ENCODE measurements at places on chromosomes 3 and 15.
A peak's percentile ranks its signal among the peaks of the same experiment; 100 is the strongest.

- no peak for DNase-seq
These were observed 69.8 kb downstream of the SQOR start for GRCh38 chr15:45704329-45705249.

- DNase-seq = no peak
These were observed 148.6 kb upstream of the STRIT1 start for GRCh38 chr3:155442072-155442471.

GRCh38 chr3:139978966-139979365 lies 44.0 kb downstream of the CLSTN2 start:
- no peak for DNase-seq

DNA sequence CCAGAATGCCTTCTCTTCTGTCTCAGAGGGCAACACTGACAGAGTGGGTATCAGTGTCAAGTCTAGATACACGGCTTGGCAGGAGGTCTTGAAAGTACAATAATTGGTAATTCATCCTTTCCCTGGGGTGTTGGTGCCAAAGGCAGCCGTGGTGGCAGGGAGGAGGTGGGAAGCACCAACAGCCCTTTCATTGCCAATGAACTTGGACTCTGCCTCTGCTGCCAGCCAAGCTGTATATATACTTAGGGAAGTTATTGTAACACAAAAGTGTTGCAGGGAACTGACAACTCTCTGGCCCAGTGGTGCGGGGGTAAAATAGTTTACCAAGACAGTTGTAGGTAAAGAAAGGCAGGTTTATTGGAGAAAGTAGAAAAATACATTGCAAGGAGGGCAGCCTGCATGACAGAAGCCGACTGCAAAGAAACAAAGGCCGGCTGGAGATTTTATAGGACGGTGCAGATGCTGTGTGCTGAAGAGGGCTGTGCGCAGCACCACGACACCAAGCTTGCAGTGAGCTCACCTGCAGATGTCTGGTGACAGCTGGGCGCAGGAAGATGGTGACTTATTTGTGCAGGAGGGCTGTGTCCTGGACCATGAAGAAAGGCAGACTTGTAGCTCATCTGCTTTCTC lies 4.0 kb upstream of the FAM3D start:
- peak; percentile 63 for DNase-seq

DNA sequence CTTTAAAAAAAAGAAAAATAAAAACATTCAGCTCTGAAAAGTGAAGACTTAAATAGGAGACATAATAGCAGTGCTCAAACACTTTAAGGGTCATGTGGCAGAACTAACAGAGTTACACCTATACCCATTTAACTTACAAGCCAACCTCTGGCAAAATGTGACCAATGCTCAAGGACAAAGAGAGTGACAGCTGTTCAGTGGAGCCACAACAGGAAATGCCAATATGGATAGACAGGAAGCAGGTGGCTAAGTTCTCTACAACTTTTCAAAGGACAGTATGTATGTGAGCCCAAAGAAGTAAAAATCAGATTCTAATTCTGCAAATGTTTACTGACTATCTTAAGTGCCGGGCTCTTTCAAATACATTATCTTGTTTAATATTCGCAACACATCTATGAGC lies 3.4 kb downstream of the TMCC1 start:
- DNase-seq = peak; percentile 52

DNA sequence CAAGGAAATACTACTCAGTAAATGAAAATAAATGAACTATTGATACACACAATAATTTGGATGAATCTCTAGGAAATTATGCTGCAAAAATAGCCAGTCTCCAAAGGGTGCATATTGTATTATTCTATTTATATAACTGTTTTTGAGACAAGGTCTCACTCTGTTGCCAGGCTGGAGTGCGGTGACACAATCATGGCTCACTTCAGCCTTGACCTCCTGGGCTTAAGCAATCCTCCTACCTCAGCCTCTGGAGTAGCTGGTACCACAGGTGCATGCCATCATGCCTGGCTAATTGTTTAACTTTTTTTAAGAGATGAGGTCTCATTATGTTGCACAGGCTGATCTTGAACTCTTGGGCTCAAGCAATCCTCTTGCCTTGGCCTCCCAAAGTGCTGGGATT lies 12.5 kb downstream of the KLHDC8B start:
- no peak for DNase-seq

- no peak for DNase-seq
These were observed 20.9 kb upstream of the LARS2 start for GRCh38 chr3:45367453-45367871.

- DNase-seq = no peak
These were observed 13.5 kb upstream of the TIPIN start for GRCh38 chr15:66369773-66370651.

GRCh38 chr3:78761126-78761525 lies 1006.7 kb downstream of the ROBO1 start:
- DNase-seq = no peak

DNA sequence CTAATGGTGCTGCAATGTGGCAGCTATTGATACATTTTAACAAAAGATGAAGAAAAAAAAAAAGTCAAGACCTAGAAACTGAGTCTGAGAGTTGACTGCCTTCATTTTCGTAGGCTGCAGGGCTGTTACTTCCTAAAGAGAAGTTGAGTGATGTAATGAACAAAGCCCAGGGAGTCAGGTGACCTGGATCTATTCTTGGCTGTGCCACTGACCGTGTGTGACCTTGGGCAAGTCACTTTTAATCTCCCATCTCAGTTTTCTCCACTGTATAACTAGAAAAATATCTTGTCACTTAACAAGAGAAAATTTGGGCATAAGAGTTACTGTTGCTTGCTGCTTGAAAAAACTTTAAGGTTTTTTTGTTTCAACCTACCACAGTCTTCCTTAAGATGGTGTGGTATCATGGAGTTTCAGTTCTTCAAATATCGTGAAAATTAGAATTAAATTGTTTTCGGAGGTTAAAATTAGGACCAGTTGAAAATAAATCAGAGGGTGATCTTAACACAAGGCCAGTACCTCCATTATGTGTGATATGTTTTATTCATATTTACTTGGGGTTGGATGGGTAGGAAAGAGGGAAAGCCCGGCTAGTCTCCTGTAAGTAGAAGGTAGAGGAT lies 5.8 kb downstream of the FMN1 start:
- DNase-seq = no peak

GRCh38 chr3:79139395-79140068 lies 628.3 kb downstream of the ROBO1 start:
- DNase-seq = peak; percentile 97

DNA sequence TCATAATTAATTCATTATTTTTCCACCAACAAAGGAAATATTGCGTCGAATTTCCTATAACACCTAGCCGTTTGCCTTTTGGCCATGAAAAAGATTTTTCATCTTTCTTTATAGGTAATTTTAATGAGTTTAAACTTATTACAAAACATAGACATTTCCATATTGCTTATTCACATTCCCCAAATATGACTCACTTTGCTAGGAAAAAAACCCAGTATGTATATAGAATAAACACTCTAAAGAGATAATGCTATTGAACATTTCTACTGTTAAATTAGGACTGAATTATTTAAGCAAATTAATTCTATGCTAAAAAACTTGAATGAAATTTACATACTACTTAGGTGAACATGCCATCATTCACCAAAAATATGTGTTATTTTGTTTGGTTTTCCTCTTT lies 16.2 kb downstream of the ZPLD1 start:
- DNase-seq = no peak

- no peak for DNase-seq
These were observed 80.9 kb upstream of the DCBLD2 start for GRCh38 chr3:98982351-98982750.

GRCh38 chr3:171428321-171428787 lies 31.9 kb downstream of the TNIK start:
- no peak for DNase-seq

DNA sequence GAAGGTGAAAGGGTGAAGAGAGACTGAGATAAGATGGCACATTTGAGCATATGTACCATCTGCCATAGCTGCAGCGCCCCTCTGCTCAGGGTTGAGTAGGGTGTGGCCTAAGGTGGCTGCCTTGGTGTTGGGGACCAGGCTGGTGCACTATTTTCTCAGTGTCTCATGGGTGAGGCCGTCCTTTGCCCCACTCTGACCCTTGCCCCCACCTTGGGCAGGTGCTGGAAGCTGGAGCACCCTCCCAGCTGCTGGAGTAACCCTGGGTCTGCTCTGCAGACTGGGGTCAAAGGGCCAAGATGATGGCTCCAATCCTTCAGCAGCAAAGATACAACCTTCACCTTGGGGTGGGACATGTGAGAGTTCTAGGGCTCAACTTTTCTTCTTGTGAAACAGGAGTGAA lies 69.2 kb downstream of the DAPK2 start:
- no peak for DNase-seq

- DNase-seq = no peak
These were observed 11.5 kb upstream of the MB21D2 start for GRCh38 chr3:192929146-192929545.

DNA sequence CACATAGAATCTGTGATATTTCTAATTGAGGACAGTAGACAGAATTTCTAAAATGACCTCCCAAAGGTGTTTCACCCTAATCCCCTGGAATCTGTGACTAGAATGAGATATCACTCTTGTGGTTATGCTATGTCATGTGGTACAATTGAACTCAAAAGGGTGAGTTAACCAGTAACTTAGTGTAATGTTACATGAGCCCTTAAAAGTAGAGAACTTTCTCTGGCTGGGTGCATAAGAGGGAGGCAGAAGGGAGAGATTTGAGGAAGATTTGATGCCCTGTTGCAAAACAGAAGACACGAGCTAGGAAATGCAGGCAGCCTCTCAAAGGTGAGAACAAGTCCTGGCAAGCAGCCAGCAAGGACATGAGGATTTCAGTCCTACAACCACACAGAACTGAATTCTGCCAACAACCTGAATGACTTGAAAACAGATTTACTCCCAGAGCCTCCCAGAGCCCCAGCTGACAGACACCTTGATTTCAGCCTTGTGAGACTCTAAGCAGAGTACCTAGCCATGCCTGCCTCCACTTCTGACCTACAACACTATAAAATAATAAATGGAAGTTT lies 160.3 kb downstream of the MTHFS start:
- no peak for DNase-seq

GRCh38 chr3:61724801-61725200 lies 163.4 kb downstream of the PTPRG start:
- no peak for DNase-seq

DNA sequence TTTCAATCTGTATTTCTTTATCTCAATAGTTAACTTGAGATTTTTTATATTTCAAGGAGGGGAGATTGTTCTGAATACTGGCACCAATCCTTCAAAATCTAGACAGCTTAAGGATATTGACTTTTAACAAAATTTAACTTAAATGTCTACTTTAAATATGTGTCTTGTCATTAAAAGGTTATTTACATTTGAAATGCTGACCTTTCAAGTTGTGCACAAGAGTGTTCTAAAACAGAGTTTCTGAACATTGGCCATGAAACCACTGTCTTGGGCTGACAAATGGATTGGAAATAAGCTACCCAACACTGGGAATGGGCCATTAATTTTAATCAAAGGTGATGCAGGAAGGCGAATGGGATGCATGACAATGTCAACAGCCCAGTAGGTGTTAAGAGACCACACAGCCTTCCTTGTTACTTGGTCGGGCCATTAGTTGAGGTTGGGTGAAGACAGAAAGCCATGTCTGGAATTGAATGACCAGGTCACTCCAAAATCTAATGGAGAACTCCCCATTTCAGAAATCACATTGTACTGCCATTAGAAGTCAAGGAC lies 128.5 kb downstream of the CDIN1 start:
- DNase-seq = no peak

DNA sequence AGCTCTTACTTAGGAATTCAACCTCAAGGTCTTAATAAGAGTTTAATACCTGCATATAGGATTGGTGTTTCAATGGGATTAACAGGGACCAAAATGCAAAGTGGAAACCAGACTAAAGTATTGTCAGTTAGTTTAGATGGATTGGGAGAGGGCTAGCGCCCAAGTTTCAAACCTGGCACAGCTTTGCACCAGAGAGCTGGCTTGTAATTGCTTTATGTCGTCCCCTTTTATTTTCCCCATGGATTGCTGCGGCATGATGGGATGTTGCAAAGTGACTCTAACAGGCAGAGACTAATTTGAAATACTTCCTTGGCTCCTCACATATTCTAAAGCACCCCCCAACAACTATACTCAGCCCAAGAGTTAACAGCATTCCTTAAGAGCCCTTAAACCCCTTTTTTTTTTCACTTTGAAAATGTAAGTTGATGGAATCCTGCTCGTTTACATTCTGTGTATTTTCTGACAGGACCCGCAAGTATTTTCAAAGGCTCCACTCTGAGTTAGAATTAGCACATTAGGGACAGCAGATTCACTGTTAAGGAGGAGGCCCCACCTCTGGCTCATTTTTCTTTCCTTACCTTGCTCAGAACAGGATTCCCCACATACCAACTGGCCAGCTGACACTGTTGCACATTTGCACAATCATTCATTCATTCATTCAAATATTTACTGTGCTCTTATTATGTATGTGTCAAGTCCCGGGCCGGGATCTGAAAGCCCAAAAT lies 214.2 kb downstream of the ERC2 start:
- no peak for DNase-seq

DNA sequence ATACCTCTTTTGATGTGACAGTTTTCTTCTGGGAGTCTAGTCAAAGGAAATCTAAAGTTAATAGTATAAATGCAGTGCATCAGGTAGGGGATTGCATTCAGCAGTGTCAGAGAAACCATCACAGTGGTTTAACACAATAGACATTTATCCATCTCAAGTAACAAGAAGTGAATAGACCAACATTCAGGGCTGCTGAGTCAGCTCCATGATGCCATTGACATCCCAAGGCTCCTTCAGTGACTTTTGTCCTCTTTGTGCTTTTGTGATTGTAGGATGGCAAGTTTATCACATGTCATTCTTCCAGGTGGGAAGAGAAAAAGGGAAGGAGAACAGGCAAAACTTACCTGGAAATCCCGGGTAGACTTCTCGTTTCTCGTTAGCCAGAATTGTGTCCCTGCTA lies 158.3 kb downstream of the TMEM108 start:
- DNase-seq = no peak

DNA sequence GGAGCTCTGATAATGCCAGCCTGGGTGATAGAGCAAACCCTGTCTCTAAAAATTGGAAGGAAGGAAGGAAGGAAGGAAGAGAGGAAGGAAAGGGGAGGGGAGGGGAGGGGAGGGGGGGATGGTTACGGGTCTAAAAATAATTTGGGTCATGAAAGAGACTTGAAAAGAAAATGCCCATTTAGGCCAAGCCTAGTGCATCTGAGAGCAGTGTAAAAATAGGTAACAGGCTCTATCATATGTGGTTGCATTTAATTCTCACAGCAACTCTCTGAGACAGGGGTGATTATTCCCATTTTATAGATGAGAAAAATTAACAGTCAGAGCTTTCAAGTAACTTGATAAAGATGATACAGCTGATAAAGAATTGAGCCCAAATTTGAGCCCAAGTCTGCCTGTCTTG lies 3.6 kb upstream of the ECE2 start:
- no peak for DNase-seq

DNA sequence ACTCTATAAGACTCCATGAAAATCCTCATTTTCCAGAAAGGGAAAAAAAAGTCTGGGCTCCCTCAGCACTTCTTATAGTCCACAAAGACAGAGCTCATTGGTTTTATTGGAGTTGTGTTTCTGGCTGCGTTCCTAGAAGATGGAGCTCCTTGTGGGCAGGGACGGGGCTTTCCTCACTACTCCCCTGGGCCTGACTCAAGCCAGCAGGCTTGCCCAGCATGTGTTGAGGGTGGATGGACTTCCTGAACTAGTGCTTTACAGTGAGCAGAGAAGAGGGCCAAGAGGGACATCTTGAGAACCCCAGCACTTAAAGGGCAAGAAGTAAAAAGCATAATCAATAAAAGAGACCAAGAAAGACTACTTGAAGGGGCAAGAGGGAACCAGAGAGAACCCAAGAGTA lies 43.2 kb upstream of the EPHB1 start:
- DNase-seq = no peak

Data from NCI-H524 treated with DMSO at 0.1 percent for 48 hours (cell line).